ENCODE measurements at places on chromosomes 3 and 15.

GRCh38 chr3:87088430-87088992, 97.6 kb upstream of the VGLL3 start:
- no peak for DNase-seq

- DNase-seq: no peak
These were observed 50.3 kb downstream of the FILIP1L start for GRCh38 chr3:100063929-100064461.

GRCh38 chr15:79659691-79660090, 227.6 kb downstream of the MINAR1 start:
- DNase-seq: no peak

DNA sequence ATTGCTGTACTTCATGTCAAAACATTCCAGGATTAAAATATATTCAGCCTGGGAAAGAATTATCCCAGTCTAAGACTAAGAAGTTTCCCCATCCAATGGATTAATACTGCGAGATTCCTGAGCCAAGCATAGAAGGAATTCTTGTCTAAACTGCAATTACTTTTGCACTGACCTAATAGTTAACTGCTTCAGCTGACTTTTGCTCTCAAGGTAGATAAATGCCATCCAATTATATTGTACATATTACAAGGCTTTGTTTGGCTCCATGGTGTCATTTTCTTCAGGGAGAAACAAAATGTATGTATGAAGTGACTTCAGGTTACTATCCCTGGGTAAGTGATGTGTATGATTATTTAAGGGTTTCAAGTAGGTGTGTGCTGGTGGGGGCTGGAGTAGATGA, 6.1 kb upstream of the IFT57 start:
- no peak for DNase-seq

- no peak for DNase-seq
These were observed 63.1 kb downstream of the CDC25A start for GRCh38 chr3:48125013-48125705.

DNA sequence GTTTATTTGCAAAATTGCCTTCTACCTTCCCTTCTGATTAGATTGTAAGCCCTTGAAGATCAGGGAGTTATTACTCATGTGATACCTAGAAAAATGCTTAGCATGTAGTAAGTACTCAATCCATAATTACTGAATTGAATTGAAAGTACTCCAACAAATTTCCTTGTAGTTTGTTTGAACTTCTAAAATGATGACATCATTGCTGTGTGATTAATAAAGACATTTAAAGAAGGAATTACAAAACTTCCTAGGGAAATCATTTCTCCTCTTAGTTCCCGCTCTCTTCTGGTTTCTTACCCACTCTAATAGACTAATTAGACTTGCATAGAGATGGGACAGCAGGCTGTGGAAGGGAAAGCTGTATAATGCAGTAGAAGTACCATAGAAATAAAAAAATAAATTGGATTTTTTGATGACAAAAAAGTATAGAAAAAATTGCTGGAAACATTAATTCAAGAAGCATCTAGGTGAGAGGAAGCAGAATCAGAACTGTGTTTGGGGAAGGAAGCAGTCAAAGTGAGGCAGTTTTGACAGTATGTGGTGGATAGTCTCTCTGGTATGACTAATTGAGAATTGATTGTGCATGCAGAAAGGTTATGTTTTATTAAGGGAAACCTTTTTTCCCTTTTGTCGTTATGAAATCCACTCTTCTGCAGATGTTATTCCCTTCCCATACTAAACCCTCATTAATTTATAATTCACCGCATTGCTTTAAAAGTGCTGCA, 93.0 kb downstream of the ALCAM start:
- DNase-seq: no peak

- no peak for DNase-seq
These were observed 3.6 kb upstream of the CLDN16 start for GRCh38 chr3:190384309-190384756.

DNA sequence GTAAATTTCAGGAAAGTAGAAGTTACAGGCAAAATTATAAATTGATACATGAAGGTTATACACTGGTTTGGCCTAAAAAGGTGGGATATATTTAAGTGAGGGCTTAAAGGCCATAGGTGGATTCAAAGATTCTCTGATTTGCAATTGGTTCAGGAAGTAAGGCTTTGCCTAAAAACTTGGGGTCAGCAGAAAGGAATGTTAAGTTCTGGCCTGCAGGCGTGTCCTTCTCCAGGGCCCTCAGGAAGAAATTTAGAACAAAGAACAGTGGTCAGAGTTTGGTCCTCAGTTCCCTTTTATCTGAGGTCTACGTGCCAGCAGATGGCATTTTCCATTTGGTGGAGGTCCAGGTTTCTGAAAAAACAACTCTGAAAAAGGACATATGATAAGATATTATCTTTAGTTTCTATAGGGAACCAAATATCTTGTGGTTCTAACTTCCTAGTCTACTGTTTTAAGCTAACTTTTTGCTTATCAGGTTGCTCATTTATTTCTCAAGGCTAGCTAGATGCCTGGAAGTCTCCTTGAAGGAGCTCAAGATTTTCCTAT, 40.5 kb downstream of the SCN11A start:
- DNase-seq: no peak
